Tibial nerve (tissue), 4 donors: ENCODE measurements at places on chromosomes 7 and 10. TPM values are rescaled to one million over a fixed set of nuclear protein-coding genes. Genes with fewer than 3 reads are reported as not detected.

DNA sequence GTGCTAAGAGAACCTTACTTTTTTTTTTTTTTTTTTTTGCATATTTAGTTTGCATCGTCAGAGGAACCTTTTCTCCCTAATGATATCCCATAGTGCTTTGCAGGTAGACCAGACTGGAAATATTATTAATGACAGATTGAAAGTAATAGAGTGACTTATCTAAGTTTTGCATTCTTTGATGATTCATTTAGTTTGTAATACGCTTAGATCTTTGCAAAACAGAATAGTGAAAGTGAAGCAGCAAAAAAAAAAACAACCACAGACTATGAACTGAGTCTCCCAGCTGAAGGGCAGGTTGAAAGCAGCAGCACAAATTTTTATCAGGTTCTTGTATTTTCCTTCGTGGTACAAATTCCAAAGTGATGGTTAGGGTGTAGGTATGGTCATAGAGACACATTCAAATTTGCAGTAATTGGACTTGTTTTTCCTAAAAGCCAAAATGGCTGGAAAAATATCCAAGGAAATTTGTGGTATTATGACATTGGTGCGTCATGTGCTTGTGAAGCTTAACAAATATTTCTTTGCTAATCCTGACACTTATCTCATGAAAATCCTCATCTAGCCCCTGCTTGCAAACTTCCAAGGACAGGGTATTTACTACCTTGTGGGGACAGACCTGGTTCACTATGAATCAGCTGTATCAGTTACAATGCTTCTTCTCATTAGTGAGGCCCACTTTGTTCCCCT lies 81.8 kb upstream of the CREB5 start:
- DNase-seq = no peak
- no peak overlapping the region for H3K27ac ChIP-seq
- no peak overlapping the region for H3K4me3 ChIP-seq
- H3K27me3 ChIP-seq = no peaks in the 10 kb centered on the region
- no peaks in the 10 kb centered on the region for H3K36me3 ChIP-seq
- H3K4me1 ChIP-seq = no peaks in the 10 kb centered on the region

DNA sequence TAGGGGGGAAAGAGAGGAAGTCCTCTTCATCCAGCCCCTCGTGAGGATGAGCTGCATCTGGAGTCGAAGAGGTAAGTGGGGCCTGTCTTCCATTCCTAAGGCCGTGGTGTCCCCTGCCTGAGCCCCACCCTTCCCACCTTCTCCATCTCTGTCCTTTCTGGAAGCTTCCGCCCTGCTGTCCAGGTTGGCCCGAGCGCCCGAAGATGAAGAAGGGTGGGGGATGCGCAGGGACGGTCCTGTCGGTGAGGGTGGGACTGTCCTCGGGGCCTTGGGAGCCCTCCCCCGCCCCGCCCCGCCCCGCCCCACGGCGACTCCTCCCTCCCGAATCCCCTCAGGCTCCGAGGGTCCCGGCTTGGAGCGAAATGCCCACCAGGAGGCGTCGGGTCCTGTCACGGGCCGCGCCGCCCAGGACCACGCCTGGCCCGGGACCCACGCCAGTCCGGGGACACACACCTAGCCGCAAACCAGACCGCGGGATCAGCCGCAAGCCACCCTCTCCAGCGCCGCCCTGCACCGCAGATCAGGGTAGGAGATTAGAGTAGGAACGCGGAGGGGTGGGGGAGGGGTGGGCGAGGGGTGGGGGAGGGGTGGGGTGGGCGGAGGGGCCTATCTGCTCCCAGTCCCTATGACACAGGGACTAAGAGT lies 15.3 kb downstream of the GPRIN2 start:
- peak; percentile 17 for DNase-seq
- no peak overlapping the region for H3K4me3 ChIP-seq
- H3K27ac ChIP-seq = peak overlapping the region; percentile 0

DNA sequence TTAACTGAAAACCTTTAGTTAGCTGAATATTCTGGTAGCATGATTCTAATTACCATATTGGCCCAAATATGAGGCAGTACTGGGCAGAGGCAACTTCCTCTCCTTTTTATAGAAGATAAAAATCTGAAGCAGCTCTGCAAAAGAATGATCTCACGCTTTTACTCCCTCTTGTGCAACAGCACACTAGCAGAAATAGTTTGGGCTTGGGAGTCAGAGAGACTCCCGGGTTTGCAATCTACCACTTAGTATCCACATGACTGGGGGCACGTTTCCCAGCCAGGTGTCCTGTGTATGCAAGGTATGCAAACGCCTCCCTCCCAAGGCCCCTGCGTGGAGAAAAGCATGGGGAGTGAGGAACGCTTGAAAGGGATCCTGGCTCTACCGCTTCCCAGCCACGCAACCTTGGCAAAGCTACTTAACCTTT lies 47.2 kb upstream of the RHEB start:
- no peak overlapping the region for H3K4me3 ChIP-seq
- no peaks in the 10 kb centered on the region for H3K4me1 ChIP-seq
- no peaks in the 10 kb centered on the region for H3K27me3 ChIP-seq
- H3K36me3 ChIP-seq = no peaks in the 10 kb centered on the region
- no peak overlapping the region for H3K27ac ChIP-seq
- no peak for DNase-seq

DNA sequence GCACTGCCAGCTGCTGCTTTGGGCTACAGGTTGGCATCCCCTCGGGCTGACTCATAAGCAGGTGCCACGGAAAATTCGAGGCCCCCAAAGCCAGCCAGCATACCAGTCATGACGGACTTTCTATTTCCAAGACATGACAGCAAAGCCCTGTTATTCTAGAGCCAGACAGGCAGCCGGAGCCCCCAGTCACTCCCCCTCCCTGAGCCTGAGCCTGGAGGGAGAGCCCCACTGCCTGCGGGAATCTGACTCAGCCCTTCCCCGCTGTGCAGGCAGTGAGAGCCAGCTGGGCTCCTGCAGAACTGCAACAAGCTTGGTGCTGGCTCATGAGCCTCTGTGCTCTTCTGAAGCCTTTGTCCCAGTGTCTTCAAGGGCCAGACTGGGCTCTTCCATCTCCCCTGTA lies 15.8 kb downstream of the BTBD16 start:
- H3K4me1 ChIP-seq = no peaks in the 10 kb centered on the region
- no peak overlapping the region for H3K27ac ChIP-seq
- H3K27me3 ChIP-seq = no peaks in the 10 kb centered on the region
- no peak for DNase-seq
- H3K36me3 ChIP-seq = no peaks in the 10 kb centered on the region

DNA sequence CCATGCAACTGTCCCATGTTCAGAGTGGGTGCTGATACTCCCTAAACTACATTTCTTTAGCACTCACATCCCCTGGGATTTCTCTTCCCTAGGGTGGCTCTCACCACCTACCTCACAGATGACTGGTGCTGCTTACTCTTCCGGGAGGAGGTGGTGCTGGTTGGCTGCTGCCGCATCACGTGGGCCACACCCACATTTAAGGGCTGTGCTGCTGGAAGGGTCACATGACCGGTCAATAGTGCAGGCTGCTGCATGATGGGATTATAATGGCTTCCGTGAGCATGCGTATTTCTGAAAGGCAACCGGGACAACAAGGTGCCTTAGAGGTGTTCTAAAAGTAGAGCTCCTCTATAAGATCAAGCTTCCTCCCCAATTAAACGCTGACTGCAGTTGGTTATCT lies 76.8 kb downstream of the CLEC2L start:
- H3K27ac ChIP-seq = no peak overlapping the region
- no peaks in the 10 kb centered on the region for H3K4me1 ChIP-seq
- H3K4me3 ChIP-seq = no peak overlapping the region
- no peaks in the 10 kb centered on the region for H3K27me3 ChIP-seq

Gene EN2
- total RNA-seq = 0.98 TPM

DNA sequence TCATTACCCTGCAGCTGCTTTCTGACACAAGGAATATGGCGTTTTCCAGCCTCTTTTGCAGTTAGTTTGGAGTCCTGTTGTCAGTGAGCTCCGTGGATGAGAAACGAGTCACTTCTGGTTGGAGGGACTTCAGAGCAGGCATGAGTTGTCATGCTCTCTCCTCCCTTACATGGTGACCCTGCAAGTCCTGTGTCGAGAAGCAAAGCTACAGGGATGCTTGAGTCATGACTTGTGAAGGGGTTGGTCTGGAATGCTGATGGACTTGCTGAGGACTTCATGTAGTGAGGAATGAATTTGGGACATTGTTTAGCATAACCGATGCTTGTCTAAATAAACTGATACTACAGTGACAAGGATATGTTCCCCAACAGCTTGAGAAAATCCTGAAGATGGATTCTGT lies 108.8 kb downstream of the ADCYAP1R1 start:
- no peaks in the 10 kb centered on the region for H3K36me3 ChIP-seq
- H3K4me3 ChIP-seq = no peak overlapping the region

Gene PCDH15
- not detected for total RNA-seq

- DNase-seq = no peak
- no peak overlapping the region for H3K4me3 ChIP-seq
- no peaks in the 10 kb centered on the region for H3K4me1 ChIP-seq
- no peaks in the 10 kb centered on the region for H3K27me3 ChIP-seq
- no peaks in the 10 kb centered on the region for H3K36me3 ChIP-seq
- H3K27ac ChIP-seq = no peak overlapping the region
Measured at GRCh38 chr10:117926491-117926890, 120.2 kb downstream of the RAB11FIP2 start.

- no peak overlapping the region for H3K4me3 ChIP-seq
- DNase-seq = no peak
- H3K27ac ChIP-seq = no peak overlapping the region
- H3K4me1 ChIP-seq = no peaks in the 10 kb centered on the region
Measured at GRCh38 chr7:97022491-97023306, 1.9 kb downstream of the DLX5 start.

Gene HOXA13
- total RNA-seq = 1.5 TPM

- H3K27me3 ChIP-seq = no peaks in the 10 kb centered on the region
- no peak for DNase-seq
- no peaks in the 10 kb centered on the region for H3K36me3 ChIP-seq
- H3K27ac ChIP-seq = peak overlapping the region; percentile 51
Measured at GRCh38 chr10:124683814-124684213, 60.4 kb downstream of the FAM53B start.

Gene LUC7L2
- 76.2 TPM for total RNA-seq

- no peak overlapping the region for H3K4me3 ChIP-seq
- H3K27me3 ChIP-seq = no peaks in the 10 kb centered on the region
- DNase-seq = no peak
- no peaks in the 10 kb centered on the region for H3K36me3 ChIP-seq
- no peaks in the 10 kb centered on the region for H3K4me1 ChIP-seq
Measured at GRCh38 chr7:36854652-36855051, 130.4 kb upstream of the AOAH start.

DNA sequence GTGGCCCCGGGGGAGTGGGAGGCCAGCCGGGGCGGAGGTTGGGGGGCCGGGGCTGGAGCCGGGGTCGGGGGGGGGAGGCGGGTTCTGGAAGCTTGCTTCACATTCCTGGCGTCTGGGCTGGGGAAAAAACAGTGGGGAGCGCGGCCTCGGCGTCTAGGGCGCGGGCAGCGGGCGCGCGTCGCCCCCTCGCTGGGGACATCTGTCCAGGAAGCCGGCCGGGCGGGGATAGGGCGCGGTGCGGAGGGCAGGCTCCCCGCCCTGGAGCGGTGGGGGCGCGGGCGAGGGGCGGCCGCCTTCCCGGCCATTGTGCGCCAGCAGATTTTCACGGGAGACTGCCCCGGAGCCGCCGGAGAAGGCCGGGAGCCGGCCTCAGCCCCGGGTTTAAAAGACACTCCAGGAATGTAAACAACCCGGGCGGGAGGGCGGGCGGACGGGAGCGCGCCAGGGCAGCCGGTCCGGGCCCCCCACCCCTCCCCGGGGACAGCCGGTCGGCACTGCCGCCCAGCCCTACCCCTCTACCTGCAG lies 1.4 kb downstream of the ZMIZ1 start:
- peak overlapping the region; percentile 68 for H3K4me3 ChIP-seq
- peaks cover 52% of the 10 kb centered on the region for H3K4me1 ChIP-seq
- H3K27ac ChIP-seq = peak overlapping the region; percentile 90
- DNase-seq = no peak
- no peaks in the 10 kb centered on the region for H3K36me3 ChIP-seq
- no peaks in the 10 kb centered on the region for H3K27me3 ChIP-seq

Gene CALY
- total RNA-seq = 0.60 TPM

- no peaks in the 10 kb centered on the region for H3K36me3 ChIP-seq
- H3K4me3 ChIP-seq = no peak overlapping the region
- H3K27ac ChIP-seq = no peak overlapping the region
- H3K4me1 ChIP-seq = no peaks in the 10 kb centered on the region
Measured at GRCh38 chr10:24277771-24278170, 68.8 kb downstream of the KIAA1217 start.

Gene PCLO
- 0.78 TPM for total RNA-seq

Gene MUC3A
- total RNA-seq = 0.22 TPM

GRCh38 chr10:124124769-124125161 lies 31.4 kb upstream of the CHST15 start:
- H3K4me1 ChIP-seq = no peaks in the 10 kb centered on the region
- no peak overlapping the region for H3K4me3 ChIP-seq
- H3K36me3 ChIP-seq = no peaks in the 10 kb centered on the region
- no peak for DNase-seq
- H3K27me3 ChIP-seq = no peaks in the 10 kb centered on the region
- H3K27ac ChIP-seq = no peak overlapping the region

GRCh38 chr7:149866779-149867447 lies 6.9 kb upstream of the ATP6V0E2 start:
- H3K4me3 ChIP-seq = no peak overlapping the region
- H3K27me3 ChIP-seq = no peaks in the 10 kb centered on the region
- H3K4me1 ChIP-seq = no peaks in the 10 kb centered on the region
- no peak for DNase-seq

DNA sequence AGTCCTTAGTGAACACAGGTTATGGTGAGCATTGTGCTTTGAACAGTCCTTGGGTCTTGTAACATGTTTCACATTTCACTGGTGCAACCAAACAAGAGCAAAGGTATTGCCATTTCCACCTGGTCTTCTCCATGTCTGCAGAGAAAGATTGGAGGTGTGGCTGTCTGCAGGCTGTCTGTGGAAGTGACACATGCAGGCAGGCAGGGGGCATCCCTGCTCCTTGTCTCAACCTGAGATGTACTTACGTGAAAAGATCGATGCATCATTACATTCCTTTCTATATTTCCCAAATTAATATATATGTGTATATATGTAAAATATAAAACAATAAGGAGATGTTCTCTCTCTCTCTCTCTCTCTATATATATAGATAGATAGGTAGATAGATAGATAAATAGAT lies 54.3 kb downstream of the LRRC18 start:
- no peak overlapping the region for H3K4me3 ChIP-seq
- H3K27me3 ChIP-seq = no peaks in the 10 kb centered on the region
- no peaks in the 10 kb centered on the region for H3K4me1 ChIP-seq
- no peak overlapping the region for H3K27ac ChIP-seq
- H3K36me3 ChIP-seq = no peaks in the 10 kb centered on the region
- DNase-seq = no peak

Gene GPR37
- not detected for total RNA-seq

Gene ORC5
- total RNA-seq = 12.4 TPM

Gene HMX2
- not detected for total RNA-seq

DNA sequence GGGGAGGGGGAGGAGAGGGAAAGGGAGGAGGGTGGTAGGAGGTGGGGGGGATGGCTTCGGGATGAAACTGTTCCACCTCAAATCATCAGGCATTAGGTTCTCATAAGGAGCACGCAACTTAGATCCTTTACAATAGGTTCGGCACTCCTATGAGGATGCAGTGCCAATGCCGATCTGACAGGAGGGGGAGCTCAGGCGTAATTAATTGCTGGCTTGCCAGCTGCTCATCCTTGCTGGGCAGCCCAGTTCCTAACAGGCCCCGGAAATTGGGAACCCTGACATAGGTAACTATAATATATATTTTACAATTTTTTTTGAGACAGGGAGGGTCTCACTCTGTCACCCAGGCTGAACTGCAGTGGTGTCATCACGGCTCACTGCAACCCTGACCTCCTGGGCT lies 118.8 kb upstream of the SFMBT2 start:
- DNase-seq = no peak
- no peak overlapping the region for H3K27ac ChIP-seq
- no peak overlapping the region for H3K4me3 ChIP-seq
- no peaks in the 10 kb centered on the region for H3K27me3 ChIP-seq
- peaks cover 4% of the 10 kb centered on the region for H3K4me1 ChIP-seq
